Globus pallidus (tissue), 1 donor: ENCODE measurements at places on chromosomes 11 and 22.

- no peak for DNase-seq
These were observed 4.7 kb downstream of the FCHSD2 start for GRCh38 chr11:73137262-73137943.

- DNase-seq: no peak
These were observed 585 bp downstream of the NF2 start for GRCh38 chr22:29604076-29604360.

- DNase-seq: no peak
These were observed 117.4 kb downstream of the KIAA1671 start for GRCh38 chr22:25069758-25070481.

GRCh38 chr22:50486561-50487289 is at the start of gene MIOX:
Gene MIOX, plus strand, starts transcription at chr22:50486859. Its CDS starts 39 bp downstream, at chr22:50486898.
- no peak for DNase-seq

DNA sequence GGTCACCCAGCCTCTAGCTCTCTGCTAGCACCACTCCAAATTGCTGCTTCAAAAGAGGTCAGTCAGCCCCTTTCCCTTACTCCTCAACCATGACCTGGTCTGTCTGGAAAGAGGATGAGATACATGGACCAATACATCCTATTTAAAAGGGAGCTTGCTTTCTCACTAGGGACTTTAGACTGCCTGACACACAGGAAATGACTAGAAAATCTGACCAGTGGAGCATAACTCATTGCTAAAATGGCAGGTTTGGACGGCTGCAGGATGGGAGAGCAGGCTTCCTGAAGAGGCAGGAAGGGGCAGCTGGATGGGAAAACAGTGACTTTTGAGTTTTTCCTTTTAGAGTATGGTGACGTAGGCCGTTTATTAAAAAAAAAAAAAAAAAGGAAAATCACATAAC is 25.3 kb downstream of the STIM1 start:
- DNase-seq: no peak
